ENCODE measurements at places on chromosomes 6 and 20.

GRCh38 chr6:97917369-97917768 lies 634.4 kb upstream of the MMS22L start:
- DNase-seq: no peak

DNA sequence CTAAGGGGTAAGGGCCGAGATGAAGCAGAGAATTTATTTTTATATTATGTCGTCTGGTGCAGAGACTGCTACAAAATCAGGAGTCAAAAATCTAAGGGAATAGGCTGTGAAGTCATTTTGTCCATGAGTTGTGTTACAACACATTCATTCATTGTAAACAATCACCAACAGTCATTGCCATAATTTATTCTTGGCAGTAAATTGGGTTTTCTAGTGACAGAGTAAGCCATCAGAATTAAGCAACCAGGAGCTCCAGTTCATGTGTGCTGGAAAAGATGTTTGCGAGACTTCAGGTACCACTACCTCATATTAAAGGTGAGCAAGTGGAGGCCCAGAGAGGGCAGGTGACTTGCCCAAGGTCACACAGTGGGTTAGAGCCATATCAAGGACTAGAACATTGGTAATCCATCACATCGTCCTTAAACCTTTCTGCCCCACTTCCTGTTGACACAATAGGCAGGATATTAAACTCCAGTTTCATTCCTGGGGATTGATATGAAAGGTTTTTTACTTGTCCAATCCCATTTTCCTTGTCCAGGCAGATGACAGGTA lies 46.0 kb downstream of the E2F3 start:
- no peak for DNase-seq

- DNase-seq: no peak
Measured at GRCh38 chr6:145863988-145864616, 49.5 kb upstream of the FBXO30 start.

GRCh38 chr6:15948930-15949900 lies 179.7 kb upstream of the MYLIP start:
- no peak for DNase-seq
